ENCODE measurements at places on chromosomes 2 and 18.

DNA sequence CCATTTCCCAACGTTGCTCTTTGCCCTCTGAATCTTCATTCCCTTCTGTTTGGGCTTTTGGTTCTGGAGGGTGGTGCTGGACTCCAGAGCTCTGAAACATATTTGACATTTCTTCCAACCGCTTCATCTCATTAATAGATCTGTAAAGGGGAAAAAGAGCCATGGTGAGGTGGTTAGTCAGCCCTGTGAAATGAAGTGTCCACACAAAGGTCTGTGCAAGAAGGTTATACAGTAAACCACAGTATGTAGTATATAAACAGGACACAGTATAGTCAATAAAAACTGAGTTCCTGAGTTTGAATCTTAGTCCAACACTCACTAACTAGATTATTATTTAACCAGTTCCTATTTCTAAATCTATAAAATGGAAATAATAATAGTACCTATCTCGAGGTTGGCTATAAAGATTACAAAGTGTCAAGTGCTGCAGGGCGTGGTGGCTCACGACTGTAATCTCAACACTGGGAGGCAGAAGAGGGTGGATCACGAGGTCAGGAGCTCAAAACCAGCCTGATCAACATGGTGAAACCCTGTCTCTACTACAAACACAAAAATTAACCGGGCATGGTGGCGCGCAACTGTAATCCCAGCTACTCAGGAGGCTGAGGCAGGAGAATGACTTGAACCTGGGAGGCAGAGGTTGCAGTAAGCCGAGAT is 13.1 kb downstream of the STARD7 start:
- no peak for DNase-seq

GRCh38 chr18:10090668-10091067 is 176.9 kb downstream of the VAPA start:
- DNase-seq, result no peak

- DNase-seq, result no peak
These were observed 37.0 kb downstream of the FIGN start for GRCh38 chr2:163698857-163699256.

DNA sequence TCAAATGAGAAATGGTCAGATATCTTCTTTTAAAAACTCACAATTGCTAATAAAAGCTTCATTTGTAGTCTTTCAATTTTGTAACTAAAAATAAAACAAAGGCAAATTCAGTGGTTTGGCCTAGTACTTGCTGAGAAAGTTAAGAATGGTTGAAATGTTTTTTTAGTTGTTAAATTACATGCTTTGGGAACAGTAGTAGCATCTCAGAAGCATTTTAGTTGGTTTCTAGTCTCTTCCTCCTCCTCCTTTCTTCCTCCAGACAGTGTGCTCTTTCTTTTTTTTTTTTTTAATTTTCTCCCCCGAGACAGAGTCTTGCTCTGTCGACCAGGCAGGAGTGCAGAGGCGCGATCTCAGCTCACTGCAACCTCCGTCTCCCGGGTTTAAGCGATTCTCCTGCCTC is 9.8 kb downstream of the TRAK2 start:
- no peak for DNase-seq

GRCh38 chr2:11368059-11368572 is 23.7 kb upstream of the ROCK2 start:
- no peak for DNase-seq

- no peak for DNase-seq
These were observed 93.4 kb downstream of the SOS1 start for GRCh38 chr2:39027421-39027820.

DNA sequence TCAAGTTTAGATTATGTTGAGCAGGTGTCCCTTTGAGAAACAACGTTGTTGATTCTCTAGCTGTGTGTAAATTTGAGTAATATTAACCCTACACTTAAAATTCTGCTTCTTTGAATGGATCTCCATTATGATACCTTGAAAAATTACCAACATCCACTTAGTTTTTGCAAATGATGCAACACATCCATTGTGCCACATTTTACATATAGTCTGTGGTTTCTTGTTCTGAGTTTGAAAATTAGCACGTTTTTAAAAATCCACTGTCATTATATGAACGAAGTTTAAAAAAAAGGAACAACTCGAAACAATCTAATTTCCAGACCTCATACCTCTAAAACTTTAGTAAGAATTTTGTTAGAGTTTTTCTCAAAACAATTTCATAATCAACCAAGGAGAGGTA is 37.7 kb downstream of the PIK3C3 start:
- no peak for DNase-seq

DNA sequence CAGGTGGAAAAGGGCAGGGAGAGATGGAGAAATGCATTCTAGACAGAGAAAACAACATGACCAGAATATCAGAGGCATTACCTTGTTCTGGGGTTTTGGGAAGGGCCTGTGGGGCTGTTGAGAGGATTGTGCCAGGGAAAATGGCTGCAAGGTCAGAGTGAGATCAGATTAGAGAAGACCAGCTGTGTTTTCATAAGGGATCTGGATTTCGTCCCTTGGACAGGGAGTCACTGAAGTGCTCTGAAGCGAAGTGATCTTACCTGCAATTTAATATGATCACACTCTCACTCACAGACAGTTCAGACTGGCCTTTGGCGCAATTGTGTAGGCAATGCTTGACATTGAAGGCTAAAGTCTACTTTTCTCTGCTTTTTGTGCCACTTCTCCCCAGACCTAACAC is 20.3 kb upstream of the REG3G start:
- no peak for DNase-seq
